Naive thymus-derived CD4-positive, alpha-beta T cell (primary cell): ENCODE measurements at places on chromosomes 11 and 22. TPM values are rescaled to one million over a fixed set of nuclear protein-coding genes. Genes with fewer than 3 reads are reported as not detected.

DNA sequence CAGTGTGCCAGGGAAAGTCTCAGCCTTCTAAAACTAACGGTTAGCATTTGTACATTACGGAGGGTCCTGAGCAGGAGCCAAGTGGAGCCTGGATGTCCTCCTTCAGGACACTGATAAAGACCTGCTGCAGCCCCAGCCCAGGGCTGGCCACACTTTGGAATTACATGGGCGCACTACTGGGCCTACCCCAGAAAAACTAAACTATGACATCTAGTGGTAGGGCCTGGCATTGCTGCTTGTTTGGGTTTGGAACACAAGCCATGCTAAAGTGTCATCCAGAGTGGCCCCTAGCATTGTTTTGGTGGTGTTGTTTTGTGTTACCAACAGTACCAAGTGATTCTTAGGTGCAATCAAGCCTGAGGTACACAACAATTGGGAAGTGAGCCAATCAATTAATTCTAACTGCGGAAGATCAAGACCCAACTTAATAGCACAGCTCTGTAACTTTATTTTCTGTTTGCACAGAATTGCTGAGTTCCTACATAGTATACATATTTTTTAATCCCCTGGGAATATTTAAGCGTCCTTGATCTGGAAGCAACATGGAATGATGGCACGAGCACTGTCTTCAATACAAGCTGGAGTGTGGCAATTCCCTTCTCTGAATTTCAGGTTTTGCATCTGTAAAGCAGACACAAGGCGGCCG lies 340.7 kb downstream of the LARGE1 start:
- no peak for DNase-seq
- no peak overlapping the region for H3K4me3 ChIP-seq
- no peaks in the 10 kb centered on the region for H3K36me3 ChIP-seq
- no peaks in the 10 kb centered on the region for H3K27me3 ChIP-seq

DNA sequence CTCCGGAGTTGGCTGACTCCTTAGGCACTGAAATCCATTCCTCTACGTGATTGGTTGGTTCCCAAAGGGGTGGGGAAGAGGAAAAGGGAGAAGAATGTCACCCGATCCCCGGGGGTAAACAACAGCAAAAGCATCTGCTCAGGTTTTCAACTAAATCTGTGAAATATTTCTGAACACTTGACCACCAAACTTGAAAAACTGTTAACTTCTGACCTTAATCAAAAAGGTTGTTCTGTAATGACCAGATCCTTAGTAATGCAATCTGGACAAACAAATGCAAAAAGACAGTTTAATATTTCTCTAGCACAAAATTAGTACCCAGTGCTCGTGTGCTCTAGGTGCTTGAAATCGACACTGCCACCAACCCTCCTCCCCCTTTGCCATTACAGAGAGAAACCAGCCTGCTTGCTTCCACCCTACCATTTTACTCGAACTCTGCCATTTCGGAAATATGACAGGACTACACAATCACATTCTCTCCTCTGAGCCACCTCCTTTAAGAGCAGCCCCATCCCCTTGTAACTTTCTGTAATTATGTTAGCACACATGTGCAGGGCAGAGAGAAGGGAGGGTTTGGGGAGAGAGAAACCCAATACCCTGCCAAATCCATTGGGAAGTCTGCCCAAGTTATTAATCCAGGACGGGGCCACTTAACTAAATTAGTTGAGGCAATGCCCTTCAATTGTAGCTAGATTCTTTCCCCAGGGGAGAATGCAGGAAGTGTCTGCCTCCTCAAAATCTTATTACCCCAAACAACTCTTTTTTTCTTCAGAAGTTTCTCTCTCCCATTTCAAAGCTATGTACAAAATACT lies 113.8 kb downstream of the RBFOX2 start:
- no peaks in the 10 kb centered on the region for H3K4me1 ChIP-seq
- peak; percentile 9 for DNase-seq
- peak overlapping the region; percentile 21 for H3K27ac ChIP-seq
- H3K27me3 ChIP-seq: no peaks in the 10 kb centered on the region

DNA sequence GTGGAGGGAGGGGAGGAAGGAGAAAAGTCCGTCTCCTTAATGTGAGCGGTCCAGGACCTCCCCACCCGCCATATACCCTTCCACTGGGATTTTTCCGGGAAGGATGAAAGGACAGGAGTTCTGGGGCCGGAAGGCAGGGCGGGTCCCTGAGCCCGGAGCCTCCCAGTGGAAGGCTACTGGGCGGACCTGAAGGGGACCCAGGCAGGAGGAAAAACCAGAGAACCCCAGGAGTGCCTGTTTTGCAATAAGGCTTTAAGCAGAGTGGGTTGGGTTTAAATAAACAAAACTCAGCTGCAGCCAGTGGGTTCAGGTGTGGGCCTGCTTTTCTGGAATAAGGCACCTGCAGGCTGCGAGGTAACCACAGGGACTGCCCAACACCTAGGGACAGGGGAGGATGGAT lies 1.7 kb upstream of the CELSR1 start:
- DNase-seq: no peak
- no peaks in the 10 kb centered on the region for H3K36me3 ChIP-seq
- no peak overlapping the region for H3K27ac ChIP-seq
- peaks cover 8% of the 10 kb centered on the region for H3K4me1 ChIP-seq
- no peak overlapping the region for H3K4me3 ChIP-seq
- H3K27me3 ChIP-seq: no peaks in the 10 kb centered on the region

DNA sequence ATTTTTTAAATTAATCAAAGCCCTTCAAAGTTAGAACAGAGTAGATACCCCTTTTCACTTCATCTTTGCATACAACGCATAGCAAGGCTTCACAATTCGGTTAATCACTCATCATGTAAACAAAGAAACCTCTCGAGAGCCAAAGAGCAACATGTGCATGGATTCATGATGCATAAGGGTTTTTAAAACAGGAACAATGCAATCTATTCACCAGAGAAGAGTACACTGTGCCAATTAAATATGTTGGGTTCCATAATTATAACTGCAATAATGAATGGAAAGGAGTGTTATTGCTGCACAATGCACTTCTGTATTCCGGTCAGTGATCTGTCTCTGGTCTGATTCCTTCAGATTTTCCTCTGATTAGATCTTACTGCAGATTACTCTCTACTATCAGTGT lies 45.3 kb downstream of the CADM1 start:
- H3K4me1 ChIP-seq: no peaks in the 10 kb centered on the region
- DNase-seq: no peak
- no peaks in the 10 kb centered on the region for H3K36me3 ChIP-seq
- no peaks in the 10 kb centered on the region for H3K27me3 ChIP-seq
- H3K4me3 ChIP-seq: no peak overlapping the region
- no peak overlapping the region for H3K27ac ChIP-seq

- no peak overlapping the region for H3K4me3 ChIP-seq
- no peaks in the 10 kb centered on the region for H3K4me1 ChIP-seq
- H3K36me3 ChIP-seq: no peaks in the 10 kb centered on the region
- no peaks in the 10 kb centered on the region for H3K27me3 ChIP-seq
- no peak overlapping the region for H3K27ac ChIP-seq
- no peak for DNase-seq
Observed at GRCh38 chr11:109641549-109641948, 219.6 kb downstream of the C11orf87 start.

OR2AT4 gene
- total RNA-seq: not detected

DNA sequence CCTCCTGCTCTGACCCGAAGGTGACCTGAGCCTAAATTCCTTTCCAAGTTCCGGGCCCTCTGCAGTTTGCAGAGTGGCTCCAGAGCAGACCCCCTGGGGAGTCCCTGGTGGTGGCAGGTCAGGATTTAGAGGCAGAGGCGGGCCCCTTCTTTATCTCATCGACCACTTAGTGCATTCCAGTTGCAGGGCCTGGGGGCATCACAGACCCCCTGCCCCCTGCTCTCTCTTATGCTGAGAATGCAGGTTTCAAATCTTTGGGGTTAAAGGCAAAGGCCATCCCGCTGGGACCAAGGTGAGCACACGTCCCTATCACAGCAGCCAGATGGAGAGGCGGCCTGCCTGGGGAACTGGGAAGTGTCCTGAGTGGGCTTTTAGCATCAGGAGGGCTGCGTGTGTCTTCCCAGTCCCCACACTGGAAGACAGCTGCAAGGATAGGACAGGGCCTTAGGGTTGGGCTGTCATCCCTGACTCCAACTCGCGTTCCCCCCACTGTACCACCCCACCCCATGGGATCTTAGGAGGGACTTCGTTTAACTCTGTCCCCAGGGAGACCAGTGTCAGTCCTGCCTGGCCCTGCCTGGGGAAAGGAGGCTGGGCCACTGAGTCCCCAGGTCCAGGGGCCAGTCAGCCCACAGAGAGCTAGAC lies 11.3 kb downstream of the DERL3 start:
- DNase-seq: no peak
- H3K4me1 ChIP-seq: no peaks in the 10 kb centered on the region
- H3K27ac ChIP-seq: no peak overlapping the region
- no peak overlapping the region for H3K4me3 ChIP-seq
- H3K27me3 ChIP-seq: no peaks in the 10 kb centered on the region

DNA sequence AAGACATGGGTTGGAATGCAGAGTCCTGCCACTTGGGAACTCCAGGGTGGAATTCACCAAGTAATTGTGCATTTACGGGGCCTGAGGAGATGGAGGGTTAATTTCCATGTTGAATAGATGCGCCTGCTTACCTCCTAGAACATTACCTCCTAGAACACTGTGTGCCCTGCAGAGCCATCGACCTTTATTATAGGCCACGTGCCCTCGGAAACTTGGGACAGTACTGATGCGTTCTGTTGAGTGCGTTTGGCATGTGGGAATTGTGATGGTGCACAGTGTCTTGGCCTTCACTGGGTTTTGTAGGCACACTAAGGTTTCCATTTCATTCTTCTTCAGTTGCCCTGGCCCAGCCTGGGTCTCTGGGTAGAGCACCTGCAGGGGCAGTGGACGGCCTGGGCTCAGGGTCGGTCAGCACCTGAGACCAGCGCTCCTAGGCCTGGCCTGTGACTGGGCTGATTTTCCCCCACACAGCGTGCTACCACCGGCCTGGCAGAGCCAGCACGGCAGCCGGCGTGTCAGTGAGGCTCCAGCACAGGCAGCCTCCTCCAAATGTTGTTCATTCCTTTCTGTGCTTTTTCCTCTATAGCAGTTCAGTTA lies 12.7 kb downstream of the TRMU start:
- DNase-seq: no peak
- no peaks in the 10 kb centered on the region for H3K27me3 ChIP-seq
- no peaks in the 10 kb centered on the region for H3K36me3 ChIP-seq
- no peak overlapping the region for H3K27ac ChIP-seq
- no peak overlapping the region for H3K4me3 ChIP-seq
- no peaks in the 10 kb centered on the region for H3K4me1 ChIP-seq

DNA sequence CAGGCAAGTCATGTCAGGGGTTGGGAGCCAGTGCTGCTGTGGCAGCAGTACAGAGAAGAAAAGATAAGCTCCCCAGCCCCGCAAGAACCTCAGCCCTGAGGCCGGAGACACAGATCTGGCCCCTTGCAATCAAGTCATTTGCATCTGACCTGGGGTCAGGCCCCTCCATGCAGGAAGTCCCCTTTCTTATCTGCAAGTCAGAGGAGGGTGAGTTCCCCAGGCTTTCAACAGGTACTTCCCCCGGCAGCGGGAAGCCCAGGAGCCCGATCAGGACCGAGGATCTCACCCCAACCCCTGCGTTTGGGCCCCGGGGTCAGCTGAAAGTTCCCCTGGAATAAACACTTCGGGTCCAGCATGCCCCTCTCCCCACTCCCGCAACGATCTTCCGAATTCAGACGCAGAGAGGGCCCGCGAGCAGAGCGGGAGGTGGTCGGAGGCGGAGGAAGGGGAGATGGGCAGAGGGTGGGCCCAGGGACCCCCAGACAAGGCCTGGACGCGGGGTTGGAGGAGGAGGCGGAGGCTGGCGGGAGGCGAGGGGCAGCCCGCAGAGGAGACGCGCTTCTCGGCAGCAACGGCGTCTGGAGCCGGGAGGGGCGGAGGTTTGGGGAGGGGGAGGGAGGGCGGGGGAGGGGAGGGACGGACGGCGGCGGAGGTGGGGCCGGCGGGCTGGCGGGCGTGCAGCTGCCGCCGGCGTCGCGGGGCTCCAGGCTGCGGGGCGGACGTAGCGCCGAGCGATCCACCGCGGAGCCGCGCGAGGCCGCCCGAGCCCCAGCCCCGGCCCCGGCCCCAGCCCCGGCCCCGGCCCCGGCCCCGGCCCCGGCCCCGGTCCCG lies at the start of gene TSPAN18:
TSS of gene TSPAN18 (plus strand) at position 680 of the 831 bp plus-strand sequence. CDS start 179,455 bp downstream, outside the sequence.
- peak within 1 kb of the TSS; percentile 72 for H3K4me3 ChIP-seq
- no peak for DNase-seq
- H3K4me1 ChIP-seq: peaks cover 31% of the 10 kb centered on the region
- H3K27ac ChIP-seq: peak within 1 kb of the TSS; percentile 75
- no peaks in the 10 kb centered on the region for H3K27me3 ChIP-seq

DNA sequence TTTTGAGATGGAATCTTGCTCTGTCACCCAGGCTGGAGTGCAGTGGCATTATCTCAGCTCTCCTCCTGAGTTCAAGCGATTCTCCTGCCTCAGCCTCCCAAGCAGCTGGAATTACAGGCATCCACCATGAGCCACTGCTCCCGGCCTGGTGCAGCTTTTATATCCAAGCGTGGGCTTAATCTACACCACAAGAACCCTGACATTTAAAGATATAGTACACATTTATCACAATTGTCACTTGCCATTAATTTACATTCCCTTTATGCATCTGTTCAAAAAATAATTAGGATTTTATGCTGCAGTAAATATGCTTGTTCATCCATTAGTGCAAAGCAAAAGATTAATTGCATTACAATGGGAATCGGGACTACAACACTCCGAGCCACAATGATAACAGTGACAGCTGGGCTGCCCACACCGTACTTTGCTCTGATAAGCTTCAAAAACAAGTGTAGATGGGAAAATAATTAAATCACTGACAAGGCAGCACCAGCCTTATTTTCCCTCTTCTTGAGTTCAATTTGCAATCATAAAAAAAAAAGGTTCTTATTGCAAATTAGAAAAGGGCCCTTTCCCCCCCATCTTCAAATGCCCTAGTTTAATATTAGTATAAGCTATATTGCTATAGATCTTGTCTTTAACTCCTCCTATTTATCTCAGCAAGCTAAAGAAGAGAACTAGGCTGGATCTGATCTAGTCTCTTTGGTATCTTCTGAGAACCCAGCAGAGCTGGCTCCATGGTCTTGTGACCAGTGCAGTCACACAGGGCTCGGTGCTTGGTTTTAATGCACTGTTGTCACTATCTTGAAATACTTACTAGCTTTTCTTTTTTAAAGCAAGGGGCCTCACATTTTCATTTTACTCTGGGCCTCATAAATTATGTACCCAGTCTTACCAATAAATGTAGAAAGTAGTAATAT lies 206.2 kb upstream of the LRRC4C start:
- H3K4me3 ChIP-seq: no peak overlapping the region
- DNase-seq: no peak

WNT7B gene
- total RNA-seq: not detected in 2 replicates

DNA sequence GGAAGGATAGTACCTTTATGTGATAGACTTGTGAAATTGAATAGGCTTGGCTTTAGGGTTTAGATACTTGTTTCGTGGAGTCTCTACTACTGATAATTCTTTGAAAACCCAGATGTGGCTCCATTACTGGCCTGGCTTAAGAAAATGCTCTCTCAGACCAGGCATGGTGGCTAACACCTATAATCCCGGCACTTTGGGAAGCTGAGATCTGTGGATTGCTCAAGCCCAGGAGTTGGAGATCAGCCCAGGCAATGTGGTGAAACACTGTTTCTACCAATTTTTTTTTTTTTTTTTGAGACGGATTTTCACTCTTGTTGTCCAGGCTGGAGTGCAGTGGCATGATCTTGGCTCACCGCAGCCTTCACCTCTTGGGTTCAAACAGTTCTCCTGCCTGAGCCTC lies 40.9 kb downstream of the ATG13 start:
- peaks cover 91% of the 10 kb centered on the region for H3K36me3 ChIP-seq
- DNase-seq: no peak
- H3K4me1 ChIP-seq: no peaks in the 10 kb centered on the region
- H3K4me3 ChIP-seq: no peak overlapping the region
